Cardiac septum (tissue), 1 donor: ENCODE measurements at places on chromosomes 2 and 18. TPM values are rescaled to one million over a fixed set of nuclear protein-coding genes. Genes with fewer than 3 reads are reported as not detected.

Gene MATN3
- total RNA-seq, result 0.11 TPM

DNA sequence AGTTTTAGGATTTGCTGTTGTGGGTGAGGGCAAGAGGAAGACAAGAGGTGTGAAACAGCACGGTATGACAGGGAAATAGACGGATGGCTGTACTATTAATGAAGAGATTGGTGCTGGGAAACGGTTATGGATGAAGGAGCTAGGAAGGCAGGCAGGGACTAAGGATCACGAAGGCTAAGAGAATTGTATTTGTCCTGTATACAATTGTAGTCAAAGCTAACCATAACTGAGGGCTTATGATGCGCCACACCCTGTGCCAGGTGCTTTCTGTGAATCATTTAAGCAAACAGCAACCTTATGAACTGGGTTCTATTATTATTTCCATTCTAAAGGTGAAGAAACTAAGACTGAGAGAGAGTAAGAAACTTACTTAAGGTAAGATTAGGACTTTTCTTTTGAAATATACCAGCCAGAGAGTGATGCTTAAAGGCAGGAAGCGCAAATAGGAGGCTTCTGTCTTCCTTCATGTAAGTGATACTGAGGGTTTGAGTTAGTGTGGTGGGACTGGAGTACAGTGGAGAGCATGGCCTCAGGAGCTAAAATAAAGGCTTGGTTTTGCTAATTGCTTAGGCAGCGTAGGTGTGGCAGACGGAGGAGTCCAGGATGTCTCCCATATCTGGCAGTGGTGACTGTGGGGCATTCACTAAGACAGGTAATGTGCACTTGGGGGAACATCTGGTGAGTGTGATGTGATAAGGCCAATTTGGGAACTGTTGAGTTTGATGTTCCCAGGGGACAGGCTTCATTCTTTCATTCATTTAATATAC, 85.8 kb downstream of the PLEKHM3 start:
- DNase-seq, result no peak

- no peak for DNase-seq
These were observed 65.5 kb downstream of the SLC9A4 start for GRCh38 chr2:102538491-102538890.

- no peak for DNase-seq
These were observed 103.5 kb downstream of the DNER start for GRCh38 chr2:229610872-229611271.
